Mesothelial cell of epicardium (in vitro differentiated cells): ENCODE measurements at places on chromosomes 5 and 9. TPM values are rescaled to one million over a fixed set of nuclear protein-coding genes. Genes with fewer than 3 reads are reported as not detected.

- no peak for DNase-seq
Measured at GRCh38 chr5:158463938-158464337, 605.0 kb upstream of the CLINT1 start.

- DNase-seq, result no peak
Measured at GRCh38 chr9:135165756-135166519, 78.5 kb downstream of the OLFM1 start.

BARHL1 gene
- 0.11 to 0.18 TPM in 2 of 3 replicates, not detected in the other for total RNA-seq

TRIP13 gene
- 9.8 to 10.5 TPM (median 9.9 TPM) in 3 replicates for total RNA-seq

CKMT2 gene
- total RNA-seq, result 2.3 to 2.6 TPM (median 2.6 TPM) in 3 replicates
